ENCODE measurements at places on chromosomes 2 and 18. TPM values are rescaled to one million over a fixed set of nuclear protein-coding genes. Genes with fewer than 3 reads are reported as not detected.
A peak's percentile ranks its signal among the peaks of the same experiment; 100 is the strongest.

Gene LRATD1
- not detected for total RNA-seq

Gene TLX2
- total RNA-seq = not detected

Gene EPHA4
- 23.5 TPM for total RNA-seq

Gene PTRHD1
- 16.9 TPM for total RNA-seq

Gene SRD5A2
- not detected for total RNA-seq

Gene PID1
- not detected for total RNA-seq

Gene TUBB6
- total RNA-seq = 0.22 TPM

Gene HK2
- 11.4 TPM for total RNA-seq

Gene ONECUT2
- total RNA-seq = not detected

Gene GKN1
- not detected for total RNA-seq

DNA sequence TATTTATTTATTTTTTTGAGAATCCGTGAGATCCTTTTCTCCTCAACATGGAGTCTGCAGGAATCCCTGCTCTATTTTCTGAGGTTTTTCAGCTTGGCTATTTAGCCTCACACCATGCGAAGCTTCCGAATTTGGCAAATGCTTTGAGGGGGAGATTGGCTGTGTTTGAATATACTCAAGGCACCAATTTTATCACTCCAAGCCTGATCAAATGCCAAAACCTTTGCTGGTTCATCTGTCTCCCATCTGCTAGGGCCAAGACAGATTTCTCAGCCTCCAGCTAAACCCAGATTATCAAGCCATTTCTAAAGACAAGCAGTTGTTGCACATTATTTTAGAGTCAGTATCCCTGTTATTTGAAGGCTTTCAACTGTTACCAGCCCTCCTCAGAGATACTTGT, 295.7 kb downstream of the XIRP2 start:
- no peak for DNase-seq

DNA sequence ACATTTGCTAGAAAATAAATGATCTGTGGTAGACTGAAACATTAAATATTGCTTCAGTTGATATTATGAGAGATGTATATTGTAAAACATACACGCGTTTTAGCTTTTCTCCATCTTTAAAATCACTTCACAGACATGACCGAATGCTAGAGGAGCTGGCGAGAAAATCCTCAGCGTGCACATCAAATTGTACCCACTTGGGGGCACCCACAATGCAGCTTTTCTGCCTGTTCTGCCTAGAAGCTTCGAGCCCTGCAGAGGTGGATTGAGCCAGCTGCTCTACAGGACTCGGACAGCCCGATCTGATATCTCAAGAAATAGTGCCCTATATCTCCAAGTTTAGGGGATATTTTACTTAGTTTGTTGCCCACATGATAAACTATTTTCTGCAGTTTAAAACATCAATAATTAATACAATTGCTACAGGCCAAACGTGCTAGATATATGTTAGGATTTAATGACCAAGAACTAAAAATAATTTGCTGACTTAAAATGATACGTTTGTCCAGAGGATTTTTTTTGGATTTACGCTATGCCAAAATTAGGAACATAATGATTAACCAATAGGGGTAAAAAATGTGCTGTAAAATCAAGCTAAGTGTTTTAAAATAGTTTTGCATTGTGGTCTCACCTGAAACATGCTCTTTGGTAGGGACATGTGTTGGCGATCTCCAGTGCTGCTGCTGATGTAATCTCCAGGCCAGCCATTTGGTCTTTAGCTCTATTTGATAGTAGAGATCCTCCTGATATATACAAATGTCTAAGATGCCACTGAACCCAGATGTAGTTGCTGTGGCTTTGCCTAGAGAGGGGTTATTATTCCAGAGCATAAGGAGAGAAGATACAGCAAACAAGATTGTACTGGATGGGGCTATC, 22.3 kb upstream of the ATP5MC3 start:
- DNase-seq = peak; percentile 22

DNA sequence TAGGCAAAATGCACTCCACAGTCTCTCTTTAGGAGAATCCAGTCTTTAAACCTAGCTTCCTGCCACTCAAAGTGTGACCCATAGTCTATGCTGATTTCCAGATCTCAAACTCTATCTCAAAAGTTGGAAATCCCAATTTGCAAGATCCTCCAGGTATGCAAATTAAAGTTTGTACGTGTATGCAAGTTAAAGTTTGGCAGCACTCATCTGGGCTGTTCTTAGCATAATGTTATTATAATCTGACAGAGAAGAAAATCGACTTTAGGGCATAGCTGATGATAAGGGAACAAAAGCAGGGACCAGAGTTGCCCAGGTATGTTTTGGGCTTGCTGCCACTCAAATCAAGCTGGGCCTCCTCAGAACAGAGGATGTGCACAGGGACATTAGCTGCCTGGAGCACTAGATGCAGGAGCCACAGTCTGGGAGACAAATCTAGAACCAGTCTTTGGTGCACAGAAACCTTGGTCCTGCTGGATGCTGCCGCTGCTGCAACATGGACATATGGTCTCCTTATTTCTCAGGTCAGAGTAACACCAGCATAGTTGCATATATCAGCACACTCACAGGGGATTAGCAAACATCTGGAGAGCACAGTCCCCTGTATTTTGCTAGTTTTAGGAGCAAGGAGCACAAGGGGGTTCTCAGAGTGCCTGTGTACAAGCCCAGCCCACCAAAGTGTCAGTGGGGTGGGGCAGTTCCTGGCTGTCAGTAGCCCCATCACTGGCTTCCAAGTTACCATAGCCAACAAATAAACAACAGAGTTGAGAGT, 242.6 kb downstream of the TTC32 start:
- no peak for DNase-seq

- peak; percentile 62 for DNase-seq
Observed at GRCh38 chr2:236711440-236711839, 141.8 kb downstream of the ACKR3 start.

GRCh38 chr2:35548171-35548570, 807.4 kb upstream of the CRIM1 start:
- DNase-seq = no peak

DNA sequence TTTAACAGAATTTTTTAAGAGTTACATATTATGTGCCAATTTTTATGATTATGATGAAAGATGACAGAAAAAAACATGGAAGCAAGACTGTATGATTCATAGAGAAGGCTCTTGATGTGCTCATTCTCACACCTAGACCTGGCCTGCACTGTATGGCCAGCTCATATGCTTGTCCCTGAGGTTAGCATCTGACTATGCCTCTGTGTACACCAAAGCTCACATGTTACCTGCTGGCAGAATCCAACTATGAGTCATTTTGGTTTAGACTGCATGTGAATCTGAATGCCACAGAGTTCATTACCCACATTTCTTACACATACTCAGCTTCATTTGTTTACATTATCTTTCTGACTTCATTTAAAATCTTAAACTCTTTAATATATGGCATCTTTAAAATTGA, 139.0 kb downstream of the DSC3 start:
- no peak for DNase-seq

DNA sequence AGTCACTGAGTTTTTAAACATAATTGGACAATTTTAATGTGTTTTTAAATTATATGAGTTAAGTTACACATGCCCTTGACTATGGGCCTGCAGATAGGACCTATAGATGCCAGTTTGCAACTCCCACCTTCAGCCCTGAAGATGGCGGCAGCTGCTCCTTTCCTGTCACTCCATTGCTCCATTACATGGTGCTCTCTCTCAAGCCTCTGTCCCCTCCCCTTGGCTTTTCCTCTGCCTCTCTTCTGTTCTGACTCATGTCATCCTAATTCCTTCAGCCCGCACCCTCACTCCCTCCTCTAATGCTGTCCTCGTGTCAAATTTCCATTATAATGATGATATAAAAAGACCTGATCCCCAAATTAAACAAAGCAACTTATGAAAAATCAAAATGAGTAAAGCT, 133.7 kb upstream of the HNRNPA3 start:
- no peak for DNase-seq

- no peak for DNase-seq
Observed at GRCh38 chr2:227608561-227609338, 5.9 kb downstream of the SCYGR3 start.

DNA sequence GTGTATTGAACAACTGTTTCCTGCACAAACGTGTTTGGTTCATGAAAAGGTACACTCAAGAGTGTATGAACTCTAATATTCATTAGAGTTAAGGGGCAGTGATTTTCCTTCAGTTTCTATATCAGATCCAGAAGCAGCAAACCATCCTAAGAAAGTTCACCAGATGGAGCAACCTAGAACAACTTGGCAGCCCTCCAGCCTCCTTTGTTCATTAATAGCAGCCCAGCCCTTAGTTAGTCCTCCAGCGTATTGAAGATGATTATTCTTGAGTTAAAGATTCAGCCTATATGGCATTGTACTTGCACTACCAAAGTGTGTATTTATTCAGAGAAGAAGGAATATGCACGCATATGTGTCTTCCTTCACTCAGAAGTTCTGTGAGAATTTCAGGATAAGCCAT, 365.5 kb downstream of the SETBP1 start:
- DNase-seq = no peak

DNA sequence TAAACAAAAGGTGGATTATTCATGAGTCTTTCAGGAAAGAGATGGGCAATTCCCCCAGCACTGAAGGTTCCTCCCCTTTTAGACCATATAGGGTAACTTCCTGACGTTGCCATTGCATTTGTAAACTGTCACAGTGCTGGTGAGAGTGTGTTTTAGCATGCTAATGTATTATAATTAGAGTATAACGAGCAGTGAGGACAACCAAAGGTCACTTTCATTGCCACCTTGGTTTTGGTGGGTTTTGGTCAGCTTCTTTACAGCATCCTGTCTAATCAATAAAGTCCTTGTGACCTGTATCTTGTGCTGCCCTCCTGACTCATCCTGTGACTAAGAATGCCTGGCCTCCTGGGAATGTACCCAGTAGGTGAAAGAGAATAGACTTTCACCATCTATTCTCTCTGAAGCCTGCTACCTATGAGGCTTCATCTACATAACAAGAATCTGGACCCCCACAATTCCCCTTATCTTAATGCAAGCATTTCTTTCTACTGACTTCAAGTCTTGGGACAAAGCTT, 148.7 kb downstream of the CABLES1 start:
- DNase-seq = no peak

GRCh38 chr18:55665506-55665905, 77.5 kb upstream of the TCF4 start:
- DNase-seq = no peak

- DNase-seq = no peak
Observed at GRCh38 chr2:122323927-122324326, 568.5 kb downstream of the TSN start.

- DNase-seq = no peak
Observed at GRCh38 chr2:10345126-10345525, 42.4 kb downstream of the HPCAL1 start.

DNA sequence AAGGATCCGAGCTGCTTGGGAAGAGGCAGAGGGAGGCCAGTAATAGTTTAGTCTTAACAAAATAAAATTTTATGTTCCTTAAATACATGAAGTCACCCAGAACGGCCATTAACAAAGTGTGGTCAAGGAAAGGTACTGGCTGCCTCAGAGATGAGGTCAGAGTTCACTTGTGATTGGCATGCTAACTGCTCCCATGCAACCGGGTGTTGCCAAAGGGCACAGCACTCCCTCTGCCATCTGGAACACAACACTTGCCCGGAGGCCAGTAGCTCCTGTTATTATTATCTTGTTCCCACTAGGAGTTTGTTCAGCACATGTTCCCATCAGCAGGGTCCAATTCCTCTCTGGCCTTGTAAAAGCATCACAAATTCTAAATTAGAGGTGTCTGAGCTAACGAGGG, 207.0 kb downstream of the CYP26B1 start:
- DNase-seq = no peak

DNA sequence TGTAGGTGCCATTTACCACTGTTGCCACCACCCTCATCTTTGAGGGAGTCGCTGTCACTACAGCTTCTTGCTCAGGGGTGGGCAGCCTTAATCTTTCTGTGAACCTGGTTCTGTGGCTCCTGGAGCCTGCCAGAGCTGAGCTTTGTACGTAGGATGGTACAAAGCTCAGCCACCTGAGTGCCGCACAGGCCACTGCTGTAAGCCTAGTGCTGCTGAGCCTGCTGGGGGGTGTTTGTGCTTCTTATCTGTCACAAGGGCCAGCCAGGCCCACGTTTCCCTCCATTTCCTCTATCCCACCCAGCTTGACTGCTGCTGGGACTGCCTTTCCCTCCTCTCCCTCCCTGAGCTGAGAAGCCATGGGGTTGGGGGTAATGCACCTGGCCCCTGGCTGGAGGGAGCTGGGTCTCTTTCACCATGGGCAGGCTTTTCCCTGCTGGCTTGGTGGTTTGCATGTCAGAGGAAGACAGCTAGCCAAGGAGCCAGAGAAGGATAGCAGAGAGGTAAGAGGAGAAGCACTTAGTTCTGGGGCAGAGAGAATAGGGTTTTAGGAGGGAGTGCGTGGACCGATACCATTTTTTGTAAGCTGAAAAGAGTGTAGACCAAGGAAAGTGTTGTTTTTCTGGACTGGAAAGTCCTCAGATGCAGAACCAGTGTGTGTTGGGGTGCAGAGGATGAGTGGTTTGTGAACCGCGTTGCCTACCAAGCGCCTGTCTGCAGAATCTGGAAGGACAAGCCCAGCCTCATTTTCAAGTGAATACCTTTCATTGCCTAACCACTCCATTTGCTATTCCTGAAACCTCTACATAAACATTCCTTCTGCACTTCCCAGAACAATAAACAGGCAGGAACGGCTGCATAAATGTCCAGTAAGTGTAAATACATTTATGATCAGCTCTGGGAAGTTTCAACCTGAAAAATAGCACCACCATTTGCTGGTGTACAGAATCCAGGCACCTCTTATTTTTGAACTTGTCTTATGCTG, 45.1 kb upstream of the FHL2 start:
- no peak for DNase-seq

- no peak for DNase-seq
Observed at GRCh38 chr2:187842978-187843847, 289.0 kb upstream of the TFPI start.

- DNase-seq = no peak
Observed at GRCh38 chr2:37629529-37629928, 41.9 kb downstream of the CDC42EP3 start.

All from CD4-positive, CD25-positive, alpha-beta regulatory T cell (primary cell).